Ecto neural progenitor cell (in vitro differentiated cells): ENCODE measurements at places on chromosomes 11 and 22.
A peak's percentile ranks its signal among the peaks of the same experiment; 100 is the strongest.

DNA sequence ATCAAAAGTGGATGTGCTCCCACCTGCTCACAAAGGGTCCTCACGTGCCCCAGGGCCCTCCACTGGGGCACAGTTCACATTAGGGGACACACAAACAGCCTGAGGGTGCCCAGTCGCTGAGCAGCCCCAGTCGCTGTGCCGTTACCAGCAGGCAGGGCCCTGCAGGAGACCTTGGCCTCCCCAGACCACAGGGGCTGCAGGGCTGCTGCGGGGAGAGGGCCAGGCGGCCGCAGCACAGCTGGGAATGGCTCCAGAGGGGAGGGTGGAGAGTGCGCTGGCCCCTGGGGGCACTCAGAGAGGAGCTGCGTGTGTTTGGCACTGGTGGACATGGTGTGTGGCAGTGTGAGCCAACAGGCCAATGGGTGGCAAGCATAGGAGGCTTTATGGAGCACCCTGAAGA lies 20.3 kb upstream of the PACSIN2 start:
- no peak for DNase-seq

DNA sequence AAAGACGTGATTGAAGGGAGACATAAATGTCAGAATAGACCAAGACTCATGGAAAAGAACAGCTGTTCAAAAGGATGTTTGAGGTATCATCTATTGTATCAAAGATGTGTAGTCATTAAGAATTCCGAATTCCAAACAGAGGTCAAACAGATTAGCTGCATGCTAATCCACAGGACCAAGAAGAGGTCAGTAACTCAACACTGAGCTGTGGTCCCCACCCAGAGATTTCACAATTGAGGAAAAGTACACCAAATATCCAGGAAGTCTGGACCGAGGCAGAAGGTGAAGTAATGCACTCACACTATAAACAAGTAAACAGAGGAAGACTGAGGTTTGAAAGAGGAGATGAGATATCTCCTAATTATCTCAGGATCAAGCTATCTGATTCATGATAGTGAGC lies 29.6 kb upstream of the OR5P2 start:
- no peak for DNase-seq

DNA sequence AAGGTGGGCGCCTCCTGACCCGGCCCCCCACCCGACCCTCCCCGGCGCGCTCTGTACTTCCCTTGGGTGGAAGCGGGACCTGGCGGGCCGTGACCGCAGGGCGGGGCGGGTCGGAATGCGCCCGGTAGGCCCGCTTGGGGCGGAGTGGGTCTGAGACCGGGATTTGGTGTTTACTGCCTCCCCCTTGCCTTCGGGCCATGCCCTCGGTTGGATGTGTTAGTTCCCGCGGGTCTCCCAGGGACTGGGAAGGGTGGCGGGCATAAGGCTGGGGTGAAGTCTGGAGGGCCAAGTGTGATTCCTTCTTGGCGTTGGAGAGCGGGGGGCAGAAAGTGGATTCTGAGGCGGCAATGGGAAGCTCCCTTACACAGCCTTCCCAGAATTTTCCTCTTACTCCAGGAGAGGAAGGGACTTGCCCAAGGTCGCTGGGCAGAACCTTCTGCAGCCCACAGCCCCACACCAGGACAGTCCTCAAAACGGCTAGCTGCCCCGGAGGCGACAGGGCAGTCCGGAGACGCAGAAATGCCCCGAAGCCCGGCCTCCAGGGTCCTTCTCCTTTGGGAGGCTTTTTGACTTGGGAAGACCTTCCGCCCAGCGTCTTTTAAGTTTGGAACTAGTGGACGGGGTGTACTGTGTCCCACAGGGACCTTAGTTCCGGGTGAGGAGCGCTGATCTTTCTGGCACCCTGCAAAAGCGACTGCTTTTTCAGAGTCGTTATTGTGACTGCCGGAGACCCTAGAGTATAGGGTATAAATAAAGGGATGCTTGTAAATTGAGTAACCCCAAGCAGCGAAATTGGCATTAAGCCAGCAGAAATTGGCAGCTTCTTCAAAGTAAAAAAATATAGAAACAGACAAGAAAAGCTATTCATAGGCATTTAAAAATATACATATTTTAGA lies 647 bp downstream of the SWAP70 start:
- DNase-seq = no peak

- no peak for DNase-seq
These were observed 17.1 kb downstream of the OVOL1 start for GRCh38 chr11:65803797-65804492.

- peak; percentile 29 for DNase-seq
These were observed 3.1 kb downstream of the PRDM11 start for GRCh38 chr11:45149483-45150056.

DNA sequence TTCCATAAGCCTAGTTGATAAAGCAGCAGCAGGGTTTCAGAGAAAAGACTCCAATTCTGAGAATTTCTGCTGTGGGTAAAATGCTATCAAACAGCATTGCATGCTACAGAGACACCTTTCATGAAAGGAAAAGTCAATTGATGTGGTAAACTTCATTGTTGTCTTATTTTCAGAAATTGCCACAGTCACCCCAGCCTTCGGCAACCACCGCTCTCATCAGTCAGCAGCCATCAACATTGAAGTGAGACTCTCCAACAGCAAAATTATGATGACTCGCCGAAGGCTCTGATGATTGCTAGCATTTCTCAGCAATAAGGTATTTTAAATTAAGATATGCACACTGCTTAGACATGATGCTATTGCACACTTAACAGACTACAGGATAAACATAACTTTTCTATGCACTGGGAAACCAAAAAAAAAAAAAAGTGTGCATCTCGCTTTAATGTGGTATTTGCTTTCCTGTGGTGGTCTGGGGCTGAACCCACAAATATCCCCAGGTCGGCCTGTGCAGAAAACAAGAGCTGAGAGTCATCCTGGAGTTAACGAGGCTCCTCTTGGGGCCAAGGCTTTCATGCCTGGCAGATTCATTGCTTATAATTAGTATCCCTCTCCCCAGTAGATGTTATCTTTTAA lies 192.1 kb downstream of the CTTN start:
- no peak for DNase-seq
